ENCODE measurements at places on chromosomes 16 and 17. TPM values are rescaled to one million over a fixed set of nuclear protein-coding genes. Genes with fewer than 3 reads are reported as not detected.

Gene MYH11
- not detected for total RNA-seq

Gene PLSCR3
- total RNA-seq, result 26.9 TPM

Gene CBX4
- total RNA-seq, result 12.8 TPM

Gene CYB561
- 29.5 TPM for total RNA-seq

Gene CAVIN1
- 721 TPM for total RNA-seq

Gene TERB1
- 0.08 TPM for total RNA-seq

Gene FBF1
- total RNA-seq, result 14.1 TPM

Gene PRSS27
- 1.3 TPM for total RNA-seq

Gene CENPT
- total RNA-seq, result 39.9 TPM

Gene CES5A
- total RNA-seq, result not detected

Gene CACNG5
- not detected for total RNA-seq

Gene SCARF1
- 1.3 TPM for total RNA-seq

Gene LITAFD
- total RNA-seq, result not detected

Gene C17orf78
- not detected for total RNA-seq

GRCh38 chr16:4682616-4683254 is 10.6 kb upstream of the NUDT16L1 start:
- DNase-seq, result no peak

GRCh38 chr17:77724876-77725615 is 233.5 kb upstream of the TNRC6C start:
- no peak for DNase-seq

DNA sequence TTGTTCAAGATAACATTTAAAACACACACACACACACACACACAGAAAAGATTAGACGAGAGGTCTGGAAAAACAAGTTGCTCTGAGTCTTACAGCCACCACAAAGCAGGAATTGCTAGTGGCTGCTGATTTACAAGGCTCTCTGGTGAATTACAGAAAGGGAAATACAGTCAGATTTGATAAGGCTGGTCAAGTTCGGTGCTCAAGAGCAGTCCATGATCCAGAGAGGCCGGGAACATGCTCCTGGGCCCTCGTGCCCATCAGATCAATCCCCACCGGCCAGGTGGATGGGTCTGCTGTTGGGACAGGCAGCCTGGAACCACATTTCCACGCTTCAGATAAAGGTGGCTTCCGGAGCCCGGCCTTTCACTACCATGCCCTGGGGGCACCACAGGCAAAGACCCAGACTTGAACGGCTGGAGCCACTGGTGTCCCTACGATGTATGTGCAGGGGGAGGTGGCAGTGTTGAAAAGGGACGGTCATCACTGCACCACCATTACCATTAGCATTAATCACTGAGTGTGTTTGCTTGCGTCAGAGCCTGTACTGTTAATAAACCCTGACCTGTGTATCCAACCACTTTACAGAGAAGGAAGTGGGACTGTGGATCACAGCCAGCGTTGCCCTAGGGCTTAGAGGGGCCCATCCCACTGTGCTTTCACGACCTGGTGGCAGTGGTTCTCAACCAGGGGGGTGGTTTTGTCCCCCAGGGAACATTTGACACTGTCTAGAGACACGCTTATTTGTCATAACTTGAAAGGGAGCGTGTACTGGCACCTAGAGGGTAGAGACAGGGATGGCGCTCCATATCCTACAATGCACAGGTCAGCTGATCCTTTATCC is 95.1 kb downstream of the XYLT1 start:
- DNase-seq, result no peak

DNA sequence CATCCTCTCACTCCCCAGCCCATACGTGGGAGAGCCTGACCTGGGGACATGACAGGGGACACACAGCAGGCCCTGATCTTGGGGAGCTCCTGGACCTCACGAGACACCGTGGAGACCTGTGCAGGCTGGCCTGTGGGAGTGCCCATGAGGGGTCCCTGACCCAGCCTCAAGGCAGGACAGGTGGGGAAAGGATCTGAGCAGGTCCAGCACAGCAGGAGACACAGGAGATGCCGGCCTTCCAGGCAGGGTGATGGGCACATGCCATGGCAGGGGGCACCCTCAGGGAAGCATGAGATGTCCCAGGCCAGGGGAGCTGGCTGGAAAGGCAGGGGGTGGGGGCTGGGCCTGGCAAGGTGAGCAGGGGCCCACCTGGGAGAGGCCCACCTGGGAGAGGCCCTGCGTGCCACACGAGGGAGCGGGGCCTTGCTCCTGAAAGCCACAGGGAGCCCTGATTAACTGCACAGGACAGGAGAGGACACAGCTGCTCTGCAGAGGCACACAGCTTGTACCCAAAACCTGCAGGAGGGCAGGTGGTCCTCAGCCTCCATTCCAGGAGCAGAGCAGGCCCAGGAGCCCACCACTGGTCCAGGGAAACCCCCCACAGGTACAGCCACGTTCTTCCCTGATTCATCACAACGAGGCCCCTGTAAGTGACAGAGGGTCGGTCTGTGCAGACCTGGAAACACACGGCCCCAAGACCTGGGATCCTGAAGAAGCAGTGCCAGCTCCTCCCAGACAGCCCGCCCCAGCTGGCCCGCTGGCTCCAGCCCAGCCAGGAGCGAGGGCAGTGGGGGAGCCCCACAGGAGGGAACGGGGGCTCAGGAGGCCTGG is 26.6 kb upstream of the KRT17 start:
- no peak for DNase-seq

- DNase-seq, result no peak
These were observed 3.8 kb upstream of the TMC7 start for GRCh38 chr16:18979936-18980335.

- no peak for DNase-seq
These were observed 102.6 kb downstream of the N4BP1 start for GRCh38 chr16:48507391-48507790.

- DNase-seq, result no peak
These were observed 30.8 kb upstream of the GAS7 start for GRCh38 chr17:10229181-10229580.

DNA sequence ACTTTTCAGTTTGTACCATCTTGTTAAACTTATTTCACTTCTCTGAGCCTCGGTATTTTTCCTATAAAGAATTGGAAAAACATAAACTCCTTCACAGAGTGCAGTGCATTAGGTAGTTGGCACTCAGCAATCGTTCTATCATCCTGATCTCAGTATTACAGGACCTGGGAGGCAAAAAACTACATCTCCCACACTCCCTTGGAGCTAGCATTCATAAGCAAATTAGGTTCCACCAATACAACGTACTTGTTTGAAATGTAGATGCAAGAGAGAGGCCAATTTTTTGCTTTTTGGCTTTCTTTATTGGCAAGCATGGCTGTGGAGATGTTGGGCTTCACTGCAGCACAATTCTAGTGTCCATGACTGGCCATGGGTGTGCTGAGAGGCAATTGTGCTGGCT is 285.2 kb downstream of the CA10 start:
- no peak for DNase-seq

- DNase-seq, result no peak
These were observed 485 bp downstream of the DNAJA3 start for GRCh38 chr16:4426021-4426684.

DNA sequence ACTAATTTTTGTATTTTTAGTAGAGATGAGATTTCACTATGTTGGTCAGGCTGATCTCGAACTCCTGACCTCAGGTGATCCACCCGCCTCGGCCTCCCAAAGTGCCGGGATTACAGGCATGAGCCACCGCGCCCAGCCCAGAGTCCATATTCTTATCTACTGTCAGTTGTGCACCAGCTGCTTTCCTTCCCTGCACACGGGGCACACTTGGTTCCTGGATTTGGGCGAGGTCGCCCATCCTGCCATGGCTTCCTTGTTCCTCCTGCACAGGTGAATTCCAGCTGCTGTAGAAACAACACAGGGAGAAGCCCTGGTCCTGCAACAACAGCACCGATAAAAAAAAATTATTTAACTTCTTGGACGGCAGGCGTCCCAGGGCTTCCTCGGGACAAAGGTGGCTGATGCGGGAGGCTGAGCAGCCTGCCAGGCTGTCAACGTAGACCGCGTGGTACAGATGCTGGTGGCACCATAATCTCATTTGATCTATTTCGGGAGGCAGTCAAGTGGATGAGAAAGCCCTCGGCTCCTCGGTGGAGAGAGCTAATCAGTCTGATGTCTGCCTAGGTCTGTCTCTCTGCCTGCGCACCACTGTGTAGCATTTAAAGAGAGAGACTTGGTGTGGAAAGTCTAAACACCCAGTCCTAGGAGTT is 19.1 kb downstream of the RGS9 start:
- DNase-seq, result no peak

DNA sequence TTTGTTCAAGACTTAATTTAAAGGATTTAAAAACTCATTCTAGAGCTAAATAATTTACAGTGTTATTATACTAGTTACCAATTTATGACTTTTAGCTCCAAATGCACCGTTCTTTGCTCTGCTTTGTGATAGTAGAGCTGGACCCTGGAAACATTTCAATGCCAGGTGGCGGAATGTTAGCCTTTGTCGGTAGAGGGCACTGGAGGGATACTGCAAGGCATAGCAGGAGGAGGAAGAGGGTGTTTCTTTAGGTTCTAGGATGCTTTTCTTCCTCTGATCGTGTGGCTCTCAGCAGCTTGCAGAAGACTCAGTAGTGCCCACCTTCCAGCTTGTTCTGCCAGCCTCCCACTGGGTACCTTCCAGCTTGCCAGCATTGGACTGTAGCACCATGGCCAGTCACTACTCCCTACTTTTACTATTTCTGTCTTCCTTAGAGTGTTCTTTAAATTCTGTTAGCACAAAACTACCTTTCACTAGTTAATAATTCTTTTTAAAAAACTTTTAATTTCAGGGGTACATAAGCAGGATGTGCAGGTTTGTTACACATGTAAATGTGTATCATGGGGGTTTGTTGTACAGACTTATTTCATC is 325.3 kb downstream of the UTP18 start:
- DNase-seq, result no peak

DNA sequence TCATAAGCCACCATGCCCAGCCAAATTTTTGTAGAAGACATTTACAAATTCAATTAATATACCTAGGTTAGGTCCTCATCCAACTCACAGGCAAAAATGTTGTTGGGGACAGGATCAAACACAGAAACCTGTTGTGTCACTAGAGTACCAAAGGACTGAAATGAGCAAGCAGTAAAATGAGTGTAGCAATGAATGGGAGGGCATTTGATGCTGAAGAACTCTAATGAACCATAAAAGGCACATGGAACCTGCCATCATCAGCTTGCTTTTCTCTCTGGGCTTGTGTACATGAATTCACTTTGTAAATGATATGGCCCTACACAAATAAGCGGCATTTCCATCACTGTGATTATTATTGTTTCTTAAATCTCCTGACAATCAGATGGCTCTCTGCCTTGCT is 17.8 kb downstream of the USP31 start:
- DNase-seq, result no peak

GRCh38 chr16:88315543-88316105 is 67.1 kb upstream of the ZNF469 start:
- DNase-seq, result peak; percentile 51

DNA sequence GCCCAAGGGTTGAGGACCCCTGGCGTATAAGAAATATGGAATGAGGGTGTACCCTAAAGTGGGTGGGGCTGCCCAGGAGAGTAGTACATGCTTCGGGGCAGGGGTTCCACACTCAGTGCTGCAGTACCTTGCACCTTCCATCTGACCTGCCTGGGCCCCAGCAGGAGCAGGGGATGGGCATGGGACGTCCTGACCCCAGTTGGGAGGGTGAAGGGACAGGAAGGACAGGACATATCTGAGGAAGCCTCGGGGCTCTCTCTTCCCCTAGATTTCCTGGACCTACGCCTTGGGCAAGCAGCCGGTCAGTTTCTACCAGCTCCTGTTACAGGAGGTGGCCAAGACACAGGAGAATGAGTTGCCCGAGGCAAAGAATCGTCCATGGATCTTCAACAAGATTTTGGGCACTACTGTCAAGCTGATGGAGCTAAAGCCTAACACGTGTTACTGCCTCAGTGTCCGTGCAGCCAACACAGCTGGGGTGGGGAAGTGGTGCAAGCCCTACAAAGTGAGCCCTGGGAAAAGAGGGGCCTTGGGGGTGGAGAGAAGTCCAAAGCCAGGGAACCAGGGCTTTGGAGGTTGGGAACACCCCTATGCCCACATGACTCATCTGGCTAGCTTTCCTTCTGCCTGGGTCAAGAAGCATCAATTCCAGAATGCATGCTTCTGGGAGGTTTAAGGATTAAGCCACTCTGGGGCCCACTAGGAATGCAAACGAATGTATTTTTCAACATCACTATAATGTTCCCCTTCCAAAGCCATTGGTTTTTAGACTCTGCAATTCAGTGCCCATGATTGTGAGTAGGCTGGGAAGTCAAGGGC is 7.9 kb downstream of the FNDC8 start:
- DNase-seq, result peak; percentile 53

GRCh38 chr16:87117936-87118335 is 199.3 kb downstream of the C16orf95 start:
- DNase-seq, result no peak

- DNase-seq, result no peak
These were observed 38.9 kb downstream of the AKAP10 start for GRCh38 chr17:19938736-19939135.

DNA sequence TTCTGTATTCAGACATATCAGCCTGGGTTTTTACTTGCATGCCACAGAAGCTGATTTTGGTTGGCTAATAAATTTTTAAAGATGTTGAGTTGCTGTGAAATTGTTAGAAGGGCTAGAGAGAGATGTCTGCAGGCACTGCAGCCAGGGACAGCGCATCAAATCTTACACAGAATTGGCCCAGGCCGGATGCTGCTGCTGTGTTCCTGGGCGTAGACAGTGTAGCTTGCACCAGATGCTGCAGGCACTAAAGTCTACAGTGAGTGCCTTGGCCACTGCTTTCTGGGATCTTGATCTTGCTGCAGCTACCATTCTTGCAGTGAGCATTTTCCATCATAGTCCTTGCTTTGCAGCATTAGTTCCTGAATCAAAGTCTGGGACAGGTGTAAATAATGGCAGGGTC is 169.9 kb downstream of the SPECC1 start:
- DNase-seq, result no peak

Data from fibroblast of the aortic adventitia (primary cell).